NCI-H1105 (cell line): ENCODE measurements at places on chromosomes 16 and 17.

GRCh38 chr16:56807011-56807675 is 57.9 kb upstream of the SLC12A3 start:
- no peak for DNase-seq

- DNase-seq = no peak
Observed at GRCh38 chr16:75043175-75043895, 44.5 kb downstream of the ZNRF1 start.

- no peak for DNase-seq
Observed at GRCh38 chr16:51405361-51405760, 254.3 kb upstream of the SALL1 start.

DNA sequence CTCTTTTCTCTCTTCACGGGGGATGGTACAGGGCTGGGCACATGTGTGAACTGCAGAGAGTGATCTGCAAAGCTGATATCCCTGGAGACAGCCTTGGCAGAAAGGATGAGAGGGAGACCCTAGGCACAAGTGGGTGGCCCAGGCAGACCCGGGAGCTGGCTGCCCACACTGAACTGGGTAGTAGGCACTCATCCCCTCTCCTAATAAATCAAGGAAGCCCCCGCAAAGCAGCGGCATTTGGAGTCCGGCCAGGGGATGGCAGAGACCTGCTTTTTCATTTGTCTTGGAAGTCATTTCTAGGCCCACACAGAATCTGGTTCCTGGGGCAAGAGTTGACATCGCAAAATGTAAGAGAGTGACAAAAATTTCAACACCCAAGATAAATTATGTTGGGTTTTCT is 3.0 kb upstream of the TFAP4 start:
- no peak for DNase-seq

DNA sequence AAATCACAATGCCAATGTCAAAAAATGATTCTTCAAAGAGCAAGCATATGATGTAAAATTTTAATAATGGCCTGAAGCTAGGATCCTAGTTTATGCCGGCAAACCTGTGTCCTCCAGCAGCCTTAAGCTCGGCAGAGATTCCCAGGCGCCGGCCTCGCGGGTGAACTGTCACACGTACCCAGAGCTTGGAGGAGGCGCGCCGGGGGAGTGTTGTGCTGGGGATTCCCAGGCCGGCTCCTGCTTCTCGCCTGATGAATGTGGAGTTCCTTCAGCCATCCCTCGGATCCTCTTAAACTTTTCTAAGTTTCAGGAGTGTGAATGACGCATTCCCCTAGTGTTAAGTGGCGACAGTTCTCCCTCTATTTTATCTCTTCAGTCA is 19.1 kb upstream of the NTN1 start:
- no peak for DNase-seq

- no peak for DNase-seq
Observed at GRCh38 chr17:43814714-43815113, 18.2 kb downstream of the MPP3 start.
